NCI-H1417 treated with DMSO at 0.1 percent for 48 hours (cell line): ENCODE measurements at places on chromosomes 5 and 9.

DNA sequence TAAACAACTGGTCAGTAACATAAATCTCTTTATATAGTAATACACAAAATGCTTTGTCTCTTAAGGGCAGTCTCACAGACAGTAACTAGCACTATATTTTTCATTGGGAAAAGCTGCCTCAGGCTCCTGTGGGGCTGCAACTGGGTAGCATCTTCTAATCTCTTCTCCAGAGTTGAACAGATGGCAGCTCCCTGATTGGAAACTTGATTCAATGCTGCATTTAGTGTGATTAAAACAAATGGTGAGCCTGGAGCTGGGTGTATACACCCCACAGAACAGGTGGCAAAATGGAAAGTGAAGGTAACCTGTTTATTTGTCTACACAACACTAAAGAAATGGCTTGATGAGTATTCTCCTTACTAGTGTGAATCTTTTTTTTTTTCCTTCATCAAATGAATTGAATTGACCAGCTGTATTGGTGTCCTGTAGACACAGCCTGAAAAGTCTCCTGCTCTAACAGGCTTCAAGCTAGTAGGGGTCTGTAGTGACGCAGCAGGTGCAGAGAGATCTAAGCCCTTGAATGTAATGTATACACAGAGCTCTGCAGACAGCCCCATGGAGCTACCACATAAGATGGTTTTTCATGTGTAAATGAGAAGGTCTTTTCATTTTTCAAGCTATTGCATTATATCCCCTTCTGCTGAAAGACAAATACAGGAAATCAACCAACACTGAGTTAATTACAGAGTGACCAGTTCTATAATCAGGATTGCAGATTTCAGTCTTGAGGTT lies 43.3 kb downstream of the IZUMO3 start:
- DNase-seq = no peak

GRCh38 chr5:53965459-53965858 lies 344.9 kb downstream of the ARL15 start:
- no peak for DNase-seq

DNA sequence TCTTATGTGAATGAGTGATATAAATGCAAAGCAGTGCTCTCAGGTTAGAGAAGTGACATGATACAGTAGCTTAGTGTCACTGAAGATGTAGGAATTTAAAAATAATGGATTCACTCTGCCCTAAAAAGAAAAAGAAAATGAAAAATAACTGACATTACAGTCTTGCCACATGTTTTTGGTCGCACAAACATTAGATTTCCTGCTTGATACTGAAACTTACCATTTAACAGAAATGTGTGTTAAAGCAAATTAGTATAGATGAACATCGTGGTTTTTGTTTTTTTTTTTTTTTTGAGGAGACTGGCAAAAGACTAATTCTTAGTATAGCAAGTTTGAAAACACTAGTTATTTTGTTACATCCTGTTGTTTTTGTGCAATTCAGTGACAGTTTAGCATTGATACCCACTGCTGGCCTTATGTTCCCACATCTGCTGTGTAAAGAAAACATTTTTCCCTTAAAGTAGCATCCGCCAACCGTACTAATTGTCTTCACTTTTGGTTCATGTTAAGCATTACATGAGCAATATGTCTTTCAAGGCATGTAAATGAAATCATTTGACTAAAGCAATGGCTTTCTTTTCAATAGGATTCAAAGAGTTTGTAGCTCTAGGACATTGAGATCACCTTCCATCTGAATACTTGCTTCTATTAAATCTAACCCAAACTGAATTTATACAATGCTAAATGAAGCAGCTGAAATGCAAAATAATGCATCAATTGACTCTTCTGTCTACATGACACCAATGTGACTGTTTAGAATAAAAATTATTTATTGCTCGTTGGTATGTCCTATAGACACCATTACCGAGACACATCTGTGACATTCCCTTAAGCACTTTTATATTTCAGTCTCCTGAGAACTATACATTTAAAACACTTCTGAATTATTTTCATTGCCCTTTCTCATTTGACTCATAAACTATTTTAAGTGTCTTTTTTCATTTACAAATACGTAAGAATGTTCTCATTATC lies 859.1 kb downstream of the MAT2B start:
- DNase-seq = no peak

GRCh38 chr9:36276781-36277181 lies 18.5 kb upstream of the GNE start:
- no peak for DNase-seq

DNA sequence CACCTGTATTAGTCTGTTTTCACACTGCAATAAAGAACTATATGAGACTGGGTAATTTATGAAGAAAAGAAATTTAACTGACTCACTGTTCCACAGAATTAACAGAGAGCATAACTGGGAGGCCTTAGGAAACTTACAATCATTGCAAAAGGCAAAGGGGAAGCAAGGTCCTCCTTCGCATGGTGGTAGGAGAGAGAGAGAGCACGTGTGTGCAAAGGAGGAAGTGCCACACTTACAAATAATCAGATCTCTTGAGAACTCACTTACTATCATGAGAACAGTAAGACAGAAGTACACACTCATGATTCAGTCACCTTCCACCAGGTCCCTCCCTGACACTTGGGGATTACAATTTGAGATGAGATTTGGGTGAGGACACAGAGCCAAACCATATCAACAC lies 258.7 kb downstream of the TRIM32 start:
- no peak for DNase-seq

- no peak for DNase-seq
Observed at GRCh38 chr5:150335778-150336177, 21.7 kb upstream of the TCOF1 start.

GRCh38 chr5:122141751-122142150 lies 12.4 kb downstream of the ZNF474 start:
- no peak for DNase-seq

GRCh38 chr5:146399481-146399880 lies 47.7 kb upstream of the TCERG1 start:
- no peak for DNase-seq
